ENCODE measurements at places on chromosomes 4 and X. TPM values are rescaled to one million over a fixed set of nuclear protein-coding genes. Genes with fewer than 3 reads are reported as not detected.

DNA sequence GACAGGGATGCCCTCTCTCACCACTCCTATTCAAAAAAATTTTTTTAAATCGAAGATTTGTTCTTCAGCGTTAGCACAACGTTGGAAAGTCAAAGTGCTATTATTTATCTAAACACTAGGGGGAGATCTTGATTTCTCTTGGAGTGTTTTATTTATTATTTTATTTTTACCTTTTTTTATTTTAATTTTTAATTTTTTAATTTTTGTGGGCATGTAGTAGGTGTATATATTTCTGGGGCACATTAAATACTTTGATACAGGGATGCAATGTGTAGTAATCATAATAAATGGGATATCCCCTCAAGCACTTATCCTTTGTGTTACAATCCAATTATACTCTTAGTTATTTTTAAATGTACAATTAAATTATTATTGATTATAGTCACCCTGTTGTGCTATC is 37.4 kb upstream of the SLC10A4 start:
- DNase-seq: no peak
- no peak overlapping the region for H3K4me3 ChIP-seq
- no peak overlapping the region for H3K27ac ChIP-seq
- H3K27me3 ChIP-seq: no peaks in the 10 kb centered on the region
- no peaks in the 10 kb centered on the region for H3K36me3 ChIP-seq
- H3K4me1 ChIP-seq: no peaks in the 10 kb centered on the region

- peaks cover 5% of the 10 kb centered on the region for H3K4me1 ChIP-seq
- no peak for DNase-seq
- H3K4me3 ChIP-seq: no peak overlapping the region
- H3K27me3 ChIP-seq: no peaks in the 10 kb centered on the region
- H3K36me3 ChIP-seq: no peaks in the 10 kb centered on the region
- no peak overlapping the region for H3K27ac ChIP-seq
Observed at GRCh38 chr4:89294573-89295269, 12.9 kb downstream of the GPRIN3 start.

GRCh38 chr4:56007154-56007553 is 58.4 kb downstream of the CEP135 start:
- no peak overlapping the region for H3K27ac ChIP-seq
- H3K36me3 ChIP-seq: peaks cover 43% of the 10 kb centered on the region
- H3K27me3 ChIP-seq: no peaks in the 10 kb centered on the region

- no peak overlapping the region for H3K27ac ChIP-seq
- no peak overlapping the region for H3K4me3 ChIP-seq
- H3K4me1 ChIP-seq: no peaks in the 10 kb centered on the region
Observed at GRCh38 chr4:74682567-74683359, 111.6 kb downstream of the BTC start.

The PLAC8 gene
- 1.3 TPM for total RNA-seq

Data from suprapubic skin (tissue), 4 donors.